B cell (primary cell): ENCODE measurements at places on chromosomes 16 and 17. TPM values are rescaled to one million over a fixed set of nuclear protein-coding genes. Genes with fewer than 3 reads are reported as not detected.

GRCh38 chr17:55332296-55333041 lies 67.7 kb downstream of the HLF start:
- no peaks in the 10 kb centered on the region for H3K36me3 ChIP-seq
- H3K27ac ChIP-seq, result no peak overlapping the region
- no peak for DNase-seq

The OR1F1 gene
- polyA plus RNA-seq, result not detected in 2 replicates

DNA sequence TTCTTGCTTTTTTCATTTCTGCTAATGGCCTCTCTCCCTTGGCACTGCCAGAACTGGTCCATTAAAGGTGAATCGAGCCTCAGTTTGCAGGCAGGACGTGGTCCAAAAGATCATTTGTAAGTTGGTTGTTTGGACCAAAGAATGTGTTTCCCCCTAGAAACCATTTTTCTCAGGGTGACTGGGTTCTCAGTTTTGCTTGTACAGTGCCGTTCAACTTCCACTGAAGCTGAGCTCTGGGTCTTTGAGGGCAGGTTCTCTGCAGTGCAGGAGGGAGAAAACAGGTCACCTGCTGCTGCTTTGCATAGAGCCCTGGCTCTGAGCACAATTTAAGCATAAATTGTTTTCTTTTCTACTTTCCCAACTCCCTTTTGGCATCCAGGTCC lies 9.0 kb upstream of the AMZ2 start:
- H3K36me3 ChIP-seq, result no peaks in the 10 kb centered on the region
- DNase-seq, result peak; percentile 48
- peak overlapping the region; percentile 99 for H3K27ac ChIP-seq

DNA sequence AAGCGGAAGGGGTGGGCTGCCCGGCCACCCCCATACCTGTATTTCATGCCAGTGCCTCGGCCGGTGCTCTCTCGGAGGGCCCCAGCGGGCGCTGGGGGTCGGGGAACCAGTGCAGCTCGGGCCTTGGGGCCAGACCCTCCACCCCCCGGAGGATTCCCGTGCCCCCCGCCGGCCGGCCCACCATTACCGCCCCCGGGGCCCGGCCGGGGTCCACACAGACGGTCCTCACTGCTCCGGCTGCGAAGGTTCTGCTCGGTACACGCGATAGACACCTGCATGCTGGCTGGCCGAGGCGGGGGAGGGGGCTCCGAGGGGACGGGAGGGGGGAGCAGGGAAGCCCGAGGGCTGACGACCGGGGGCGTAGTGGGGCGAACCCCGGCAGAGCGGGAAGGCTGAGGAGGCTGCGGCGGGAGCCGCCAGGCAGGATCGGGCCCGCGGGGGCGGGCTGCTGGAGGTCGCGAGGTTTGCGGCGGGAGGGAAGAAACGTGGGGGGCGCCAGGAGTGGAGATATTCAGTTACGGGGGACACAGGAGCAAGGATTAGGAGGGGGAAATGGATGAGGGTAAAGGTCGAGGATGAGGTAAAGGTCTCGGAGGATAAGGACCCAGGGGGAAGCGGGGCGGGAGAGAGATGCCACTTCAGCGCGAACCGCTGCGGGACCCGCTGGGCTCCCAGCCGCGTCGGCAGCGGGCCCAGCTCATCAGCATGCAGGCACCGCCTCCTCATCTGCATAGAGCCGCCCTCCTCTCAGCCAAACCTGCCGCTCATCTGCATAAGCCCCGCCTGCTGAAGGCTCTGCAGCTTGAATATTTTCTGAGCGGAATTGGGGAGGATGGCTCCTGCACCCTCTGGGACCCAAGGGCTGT lies at the start of gene KCNAB3:
Gene KCNAB3, minus strand, starts transcription at position 699 of the 866 bp plus-strand sequence. Its CDS starts 421 bp downstream, at position 278.
- no peak within 1 kb of the TSS for H3K4me3 ChIP-seq
- peaks cover 18% of the 10 kb centered on the region for H3K4me1 ChIP-seq
- no peak within 1 kb of the TSS for H3K27ac ChIP-seq
- no peaks in the 10 kb centered on the region for H3K27me3 ChIP-seq
- H3K36me3 ChIP-seq, result peaks cover 7% of the 10 kb centered on the region
- peak; percentile 55 for DNase-seq

DNA sequence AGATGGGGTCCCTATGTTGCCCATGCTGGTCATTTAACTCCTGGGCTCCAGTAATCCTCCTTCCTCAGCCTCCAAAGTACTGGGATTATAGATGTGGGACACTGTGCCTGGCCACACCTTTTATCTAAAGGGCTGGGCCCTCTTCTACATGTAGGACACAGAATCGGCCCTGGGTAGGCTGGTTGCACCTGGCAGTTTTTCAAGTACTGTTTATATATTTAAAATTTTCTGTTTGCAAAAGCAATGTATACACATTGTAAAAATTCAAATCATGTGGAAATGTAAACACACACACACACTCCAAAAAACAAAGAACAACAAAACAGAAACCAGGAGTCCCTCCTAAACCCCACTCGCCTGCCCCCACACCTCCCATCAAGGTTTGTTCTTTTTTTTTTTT lies 28.1 kb upstream of the SIAH1 start:
- no peaks in the 10 kb centered on the region for H3K4me1 ChIP-seq
- no peak overlapping the region for H3K27ac ChIP-seq
- no peak overlapping the region for H3K4me3 ChIP-seq
- DNase-seq, result no peak

The TEX14 gene
- polyA plus RNA-seq, result 0.10 and 0.23 TPM in 2 replicates

GRCh38 chr16:89907055-89907814 lies 11.4 kb upstream of the MC1R start:
- H3K4me1 ChIP-seq, result no peaks in the 10 kb centered on the region
- DNase-seq, result no peak
- no peak overlapping the region for H3K4me3 ChIP-seq
- H3K27ac ChIP-seq, result no peak overlapping the region
- H3K27me3 ChIP-seq, result no peaks in the 10 kb centered on the region

The KRT25 gene
- polyA plus RNA-seq, result not detected in 2 replicates

DNA sequence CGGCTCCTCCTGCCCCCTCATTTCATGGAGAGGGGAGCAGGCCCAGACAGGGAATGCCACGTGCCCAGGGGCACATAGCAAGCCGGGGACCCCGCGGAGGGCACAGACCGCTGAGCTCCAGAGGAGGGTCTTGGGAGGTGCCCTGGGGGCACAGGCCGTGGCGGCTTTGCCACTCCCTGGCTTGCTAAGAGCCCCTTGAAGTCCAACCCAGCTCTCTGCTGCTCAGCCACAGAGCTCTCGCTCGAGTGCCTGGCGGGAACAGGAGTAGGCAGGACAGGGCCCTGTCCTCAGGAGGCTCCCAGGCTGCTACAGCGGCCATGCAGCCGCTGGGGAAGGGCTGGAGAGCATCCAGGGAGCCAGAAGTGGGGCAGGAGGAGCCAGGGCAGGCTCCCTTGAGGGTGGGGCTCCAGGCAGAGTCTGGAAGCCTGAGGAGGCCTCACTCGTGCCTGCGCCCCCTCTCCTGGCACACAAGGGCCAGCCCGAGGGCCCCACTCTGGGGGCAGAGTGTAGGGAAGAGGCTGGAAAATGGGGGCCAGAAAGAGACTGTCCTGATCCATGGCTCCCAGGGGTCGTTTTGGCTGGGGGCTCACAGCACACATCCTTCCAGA lies 4.4 kb upstream of the RAB26 start:
- H3K27ac ChIP-seq, result no peak overlapping the region
- peaks cover 14% of the 10 kb centered on the region for H3K4me1 ChIP-seq
- peak; percentile 14 for DNase-seq
- H3K4me3 ChIP-seq, result no peak overlapping the region

GRCh38 chr16:86496929-86497461 lies 13.3 kb upstream of the FOXF1 start:
- no peaks in the 10 kb centered on the region for H3K4me1 ChIP-seq
- H3K36me3 ChIP-seq, result no peaks in the 10 kb centered on the region
- DNase-seq, result peak; percentile 24
- H3K27ac ChIP-seq, result no peak overlapping the region

The ZNF646 gene
- 9.2 and 14.7 TPM in 2 replicates for polyA plus RNA-seq

The BAIAP2 gene
- polyA plus RNA-seq, result 1.3 and 2.0 TPM in 2 replicates

GRCh38 chr16:57594531-57595031 lies 33.8 kb upstream of the ADGRG1 start:
- no peak for DNase-seq
- no peak overlapping the region for H3K4me3 ChIP-seq
- H3K4me1 ChIP-seq, result peaks cover 15% of the 10 kb centered on the region
- peaks cover 4% of the 10 kb centered on the region for H3K27me3 ChIP-seq
- no peak overlapping the region for H3K27ac ChIP-seq

The KCNH6 gene
- polyA plus RNA-seq, result not detected in 2 replicates

DNA sequence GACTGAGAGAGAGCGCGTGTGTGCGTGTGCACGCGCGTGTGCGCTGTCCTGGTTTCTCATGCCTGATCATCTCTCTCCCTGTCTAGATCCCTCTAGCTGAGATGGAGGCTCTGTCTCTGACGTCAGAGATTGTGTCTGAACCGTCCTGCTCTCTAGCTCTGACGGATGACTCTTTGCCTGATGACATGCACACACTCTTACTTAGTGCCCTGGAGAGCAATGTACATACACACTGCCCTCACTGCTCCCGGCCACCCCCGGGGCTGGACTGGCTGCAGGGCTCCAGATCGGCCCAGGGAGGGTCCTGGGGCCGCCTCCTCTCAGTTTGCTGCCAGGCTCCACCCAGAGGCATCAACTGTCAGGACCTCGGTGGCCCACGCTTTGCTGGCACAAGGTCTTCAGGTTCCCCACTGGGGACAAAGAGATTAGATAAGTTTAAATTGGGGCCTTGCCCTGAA lies 13.1 kb upstream of the ABCC3 start:
- DNase-seq, result no peak
- H3K36me3 ChIP-seq, result no peaks in the 10 kb centered on the region
- no peak overlapping the region for H3K4me3 ChIP-seq
- no peaks in the 10 kb centered on the region for H3K4me1 ChIP-seq
- H3K27ac ChIP-seq, result no peak overlapping the region
- no peaks in the 10 kb centered on the region for H3K27me3 ChIP-seq

The SRSF1 gene
- polyA plus RNA-seq, result 163 and 234 TPM in 2 replicates

The NXPH3 gene
- not detected in 2 replicates for polyA plus RNA-seq

DNA sequence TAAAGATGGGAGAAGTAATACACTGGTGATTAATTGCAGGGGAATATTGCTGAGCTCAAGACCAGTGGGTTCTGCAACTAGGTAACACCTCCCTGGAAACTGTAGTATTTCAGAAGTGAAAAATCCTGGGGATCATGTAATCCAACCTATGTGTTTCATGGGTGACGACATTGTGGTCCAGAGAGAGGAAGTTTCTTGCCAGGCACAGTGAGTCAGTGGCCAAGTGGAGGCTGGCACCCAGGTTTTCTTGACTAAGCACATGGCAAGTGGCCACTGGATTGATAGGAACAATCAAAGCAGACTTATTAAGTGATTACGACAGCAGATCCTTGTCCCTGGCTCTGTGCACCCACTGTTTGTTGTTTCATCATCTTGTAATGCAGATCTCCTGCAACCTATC lies 14.6 kb upstream of the CIITA start:
- H3K27ac ChIP-seq, result no peak overlapping the region
- DNase-seq, result no peak
- no peak overlapping the region for H3K4me3 ChIP-seq
- H3K4me1 ChIP-seq, result peaks cover 38% of the 10 kb centered on the region

GRCh38 chr16:60279061-60279665 lies 1545.0 kb upstream of the GOT2 start:
- H3K4me3 ChIP-seq, result no peak overlapping the region
- H3K36me3 ChIP-seq, result no peaks in the 10 kb centered on the region
- no peak for DNase-seq
- no peaks in the 10 kb centered on the region for H3K27me3 ChIP-seq
